ENCODE measurements at places on chromosomes 1 and 21. TPM values are rescaled to one million over a fixed set of nuclear protein-coding genes. Genes with fewer than 3 reads are reported as not detected.

DNA sequence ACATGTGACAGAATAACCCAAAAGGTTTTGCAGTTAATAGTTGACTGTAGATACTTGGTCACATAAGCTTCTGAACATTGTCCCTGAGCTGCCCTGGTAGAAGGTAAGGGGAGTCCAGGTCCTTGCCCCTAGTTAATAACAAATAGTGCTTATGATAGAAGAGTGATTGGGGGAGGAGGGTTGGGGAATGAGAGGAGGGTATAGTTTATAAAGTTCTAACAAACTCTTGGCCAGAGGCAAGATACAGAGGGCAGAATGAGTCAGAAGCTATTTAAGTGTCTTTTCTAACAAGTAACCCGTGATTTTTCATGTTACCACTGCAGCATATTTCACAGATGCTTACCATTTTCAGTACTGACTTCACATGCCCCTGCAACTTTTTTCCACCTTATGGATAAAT lies 26.7 kb upstream of the MYOCOS start:
- DNase-seq: no peak

The AGBL4 gene
- total RNA-seq: 0.54 TPM

GRCh38 chr1:113415310-113416070 lies 25.2 kb downstream of the MAGI3 start:
- no peak for DNase-seq

GRCh38 chr1:53410100-53410541 lies 49.1 kb upstream of the DMRTB1 start:
- no peak for DNase-seq

DNA sequence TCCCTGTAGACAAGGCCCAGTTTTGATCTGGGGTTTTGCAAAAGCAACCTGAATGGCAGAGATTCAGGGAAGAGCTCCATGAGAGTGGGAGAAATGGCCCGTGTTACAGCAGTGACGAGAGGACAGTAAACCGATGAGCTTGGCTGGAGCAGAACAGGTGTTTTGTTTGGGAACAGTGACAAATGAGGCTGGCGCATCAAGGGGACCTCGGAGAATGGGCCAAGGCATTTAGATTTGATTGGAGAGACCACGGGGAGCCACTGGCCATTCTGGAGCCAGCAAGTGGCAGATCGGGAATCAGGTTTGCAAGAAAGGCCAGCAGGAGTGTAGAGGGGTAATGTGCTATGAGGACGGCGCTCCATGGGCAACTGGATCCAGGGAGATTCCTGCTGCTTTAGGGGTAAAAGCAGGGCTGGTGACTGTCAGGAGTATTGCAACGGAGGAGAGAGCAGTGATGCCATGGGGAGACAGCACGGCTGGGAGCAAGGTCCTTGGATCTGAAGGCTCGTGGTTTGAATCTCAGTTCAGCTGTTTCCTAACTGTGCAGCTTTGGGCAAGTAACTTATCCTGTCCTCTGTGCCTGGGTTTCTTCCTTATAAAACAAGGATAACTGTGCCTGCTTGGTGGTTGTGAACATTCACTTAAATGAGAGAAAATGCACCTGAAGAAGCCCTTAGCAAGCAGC lies 9.9 kb upstream of the KLHDC7A start:
- DNase-seq: no peak

GRCh38 chr1:178684542-178685000 lies 40.5 kb upstream of the RALGPS2 start:
- no peak for DNase-seq

DNA sequence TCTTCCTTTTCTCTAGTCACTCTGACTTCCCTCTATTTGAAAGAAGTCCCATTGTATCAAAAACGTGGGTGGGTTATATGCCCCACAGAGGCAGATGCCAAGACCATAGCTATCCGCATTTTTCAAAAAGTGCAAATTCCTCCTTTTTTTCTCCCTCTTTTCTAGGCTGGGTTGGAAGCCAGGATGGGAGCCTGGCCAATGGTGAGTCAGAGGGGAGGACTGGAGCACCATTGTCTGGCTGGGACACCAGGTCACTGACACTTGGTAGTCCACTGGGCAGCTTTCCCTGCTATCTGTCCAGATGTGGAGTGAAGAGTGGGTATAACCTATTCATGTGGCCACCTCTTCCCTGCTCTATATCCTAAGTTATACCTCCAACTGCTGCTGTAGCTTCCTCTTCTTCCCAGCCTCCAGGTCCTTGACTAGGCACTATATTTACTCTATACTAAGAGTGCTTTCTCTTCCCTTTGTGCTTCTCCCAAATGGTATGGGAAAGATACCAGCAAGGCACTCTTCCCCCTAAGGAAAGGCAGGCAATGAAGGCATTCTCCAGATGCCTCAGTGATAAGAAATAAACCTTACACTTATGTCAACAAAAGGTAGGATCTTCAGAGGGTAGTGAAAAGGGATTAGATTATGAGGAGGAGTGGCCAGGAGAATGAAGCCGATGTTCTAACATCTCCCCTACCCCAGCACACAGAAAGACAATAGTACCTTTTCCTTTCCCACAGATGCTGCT lies 12.9 kb downstream of the PI4KB start:
- no peak for DNase-seq

DNA sequence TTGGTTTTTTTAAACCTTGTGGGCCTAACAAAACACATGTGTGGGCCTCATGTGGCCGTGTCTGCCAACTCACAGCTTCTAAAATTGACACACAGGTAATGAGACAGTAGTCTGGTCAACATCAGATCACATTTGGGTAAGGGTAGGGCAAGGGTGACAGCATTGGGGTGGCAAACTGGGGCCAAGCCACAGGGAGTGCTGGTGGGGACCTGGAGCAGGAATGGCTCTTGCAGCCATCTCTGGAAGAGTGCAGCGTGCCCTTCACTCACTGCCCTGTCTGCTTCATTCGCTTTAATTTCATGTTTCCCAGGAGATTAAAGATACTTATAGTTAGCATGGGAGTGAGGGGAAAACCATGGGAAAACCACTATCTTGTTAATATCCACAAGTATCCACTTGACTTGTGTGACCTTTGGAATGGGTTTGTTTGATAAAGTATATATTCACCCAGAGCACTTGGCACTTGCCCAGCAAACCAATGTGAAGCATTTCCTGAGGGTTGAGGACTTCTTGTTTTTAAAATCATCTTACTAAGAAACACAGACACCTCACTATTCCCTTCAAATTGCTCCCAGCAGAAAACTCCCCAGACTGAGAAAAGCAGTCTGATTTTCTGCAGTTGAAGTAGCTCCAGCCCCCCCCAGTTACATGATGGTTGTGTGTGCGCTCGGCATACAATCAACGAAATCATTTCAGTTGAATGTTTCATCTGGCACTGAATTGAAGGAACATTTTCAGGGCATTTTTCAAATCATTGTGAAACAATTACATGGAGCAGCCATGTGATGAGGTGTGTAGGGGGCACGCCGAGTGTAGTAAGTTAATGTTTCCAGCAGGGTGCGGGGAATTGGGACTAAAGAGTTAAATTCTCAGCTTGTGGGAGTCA lies 175.7 kb downstream of the VPS13D start:
- DNase-seq: peak; percentile 51

- no peak for DNase-seq
These were observed 1.3 kb upstream of the FGGY start for GRCh38 chr1:59295618-59296017.

- DNase-seq: peak; percentile 40
These were observed 26.6 kb downstream of the ATF6 start for GRCh38 chr1:161792740-161793139.

GRCh38 chr1:109307274-109308021 lies 637 bp upstream of the MYBPHL start:
- no peak for DNase-seq

The EPHB2 gene
- under 0.01 TPM for total RNA-seq

The TMEM82 gene
- total RNA-seq: not detected

- no peak for DNase-seq
These were observed 10.3 kb upstream of the S100A10 start for GRCh38 chr1:152003846-152004442.

GRCh38 chr1:45205011-45205909 lies 1.1 kb downstream of the ZSWIM5 start:
- peak; percentile 6 for DNase-seq

- DNase-seq: no peak
These were observed 18.9 kb downstream of the FCRL2 start for GRCh38 chr1:157758018-157758417.

DNA sequence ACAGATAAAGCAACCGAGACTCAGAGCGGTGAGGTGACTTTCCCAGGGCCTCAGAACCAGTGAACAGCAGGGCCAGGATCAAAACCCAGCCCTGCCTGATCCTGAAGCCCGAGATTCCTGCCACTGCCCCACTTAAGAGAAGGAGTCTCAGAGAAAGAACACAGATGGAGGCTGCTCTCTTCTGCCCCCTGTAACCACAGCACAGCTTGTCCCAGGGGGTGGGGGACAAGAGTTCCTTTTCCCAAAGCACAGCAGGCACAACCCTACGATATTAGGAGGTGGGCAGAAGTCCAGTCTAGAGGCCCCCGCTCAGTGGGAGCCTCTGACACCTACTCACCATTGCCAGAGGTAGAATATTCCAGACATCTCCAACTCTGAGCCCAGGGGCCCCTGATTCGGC lies 24.0 kb upstream of the VWA5B1 start:
- DNase-seq: no peak

DNA sequence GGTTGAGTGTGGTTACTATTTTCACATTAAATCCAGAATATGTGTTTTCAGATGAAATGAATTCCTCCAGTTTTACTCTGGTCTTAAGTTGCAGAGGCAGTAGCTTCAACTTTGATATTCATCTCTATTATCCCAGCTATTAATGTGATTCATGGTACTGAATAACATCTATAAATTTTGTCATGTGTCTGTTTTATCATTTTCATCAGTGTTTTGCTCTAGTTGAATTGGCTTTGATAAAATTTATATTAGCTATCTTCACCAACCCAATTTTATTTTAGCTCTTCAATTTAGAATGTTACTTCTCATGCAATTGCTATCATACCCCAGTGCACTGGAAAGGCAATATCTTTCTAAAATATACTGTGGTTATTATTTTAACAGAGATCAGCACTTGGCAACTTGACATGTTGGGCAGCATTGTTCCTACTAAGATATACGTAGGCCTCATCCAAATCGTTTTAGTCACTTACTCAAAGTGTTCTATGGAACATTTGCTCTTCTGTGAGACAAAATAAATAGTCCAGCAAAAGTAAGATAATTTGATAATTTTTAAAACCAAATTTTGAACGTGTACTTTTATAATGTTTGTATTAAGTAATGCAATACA lies 184.3 kb downstream of the NCAM2 start:
- DNase-seq: no peak

DNA sequence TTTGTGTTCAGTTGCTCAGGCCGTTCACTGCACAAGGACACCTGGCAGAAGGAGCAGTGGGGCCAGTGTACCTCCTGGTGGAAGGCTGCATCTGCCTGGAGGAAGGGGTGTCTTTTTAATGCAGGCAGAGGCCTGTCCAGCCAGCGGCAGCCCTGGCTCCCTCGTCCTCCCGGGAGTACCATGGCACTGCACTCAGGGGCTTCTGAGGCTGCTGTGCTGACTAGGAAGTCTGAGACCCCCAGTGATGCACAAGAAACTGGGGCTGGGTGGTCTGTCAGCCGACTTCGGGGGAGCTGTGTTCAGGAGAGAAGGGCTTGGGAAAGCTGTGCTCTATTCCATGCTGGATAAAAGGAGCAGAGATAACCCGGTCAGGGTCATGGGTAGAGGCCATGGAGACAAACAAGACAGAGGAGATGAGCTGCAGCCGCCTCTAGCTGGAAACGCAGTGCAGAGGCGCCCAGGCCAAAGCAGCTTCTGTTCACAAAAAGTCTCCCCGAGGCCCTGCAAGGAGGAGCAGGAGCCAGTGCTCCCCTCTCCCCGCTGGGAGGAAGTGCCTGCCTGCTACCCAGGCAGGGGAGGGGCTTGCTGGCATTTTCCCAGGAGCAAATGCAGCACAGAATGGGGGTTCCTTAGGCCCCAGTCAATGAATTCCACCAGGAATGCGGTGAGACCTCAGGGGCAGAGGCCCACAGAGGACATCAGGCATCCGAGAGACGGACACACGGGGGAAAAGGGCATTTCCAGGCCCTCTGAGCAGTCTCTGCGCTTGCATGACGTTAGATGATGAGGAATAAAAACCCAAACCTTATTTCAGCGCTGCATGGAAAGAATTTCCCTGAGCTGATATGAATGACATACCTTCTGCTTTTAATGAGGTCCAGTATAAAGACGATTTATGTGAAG lies 17.2 kb upstream of the C2CD2 start:
- DNase-seq: no peak

DNA sequence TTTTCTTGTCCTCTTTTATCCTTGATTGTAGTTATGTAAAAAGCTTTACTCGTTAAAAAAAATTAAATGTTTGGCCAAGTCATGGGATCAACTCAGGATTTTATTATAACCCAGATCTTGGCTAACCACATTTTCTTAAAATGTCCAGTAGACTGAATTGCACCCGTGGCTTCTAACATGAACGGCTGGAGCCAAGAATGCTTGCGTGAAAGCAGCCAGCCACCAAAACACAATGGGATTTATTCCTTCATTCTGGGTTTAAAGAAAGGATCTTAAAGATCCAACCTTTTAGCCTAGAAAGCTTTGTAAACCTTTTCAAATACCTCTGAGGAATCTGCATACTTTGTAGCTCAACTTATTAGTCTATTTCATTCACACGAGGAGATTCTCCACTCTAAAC lies 404.4 kb downstream of the USP25 start:
- DNase-seq: no peak

GRCh38 chr1:202571719-202572339 lies 138.4 kb downstream of the SYT2 start:
- no peak for DNase-seq
